ENCODE measurements at places on chromosomes 1 and 21.

GRCh38 chr1:76640092-76640491, 227.2 kb upstream of the ST6GALNAC5 start:
- DNase-seq: no peak

- DNase-seq: no peak
Measured at GRCh38 chr1:111475701-111476100, 1.9 kb downstream of the C1orf162 start.

GRCh38 chr21:40481764-40482163, 365.2 kb downstream of the DSCAM start:
- DNase-seq: no peak

- DNase-seq: no peak
Measured at GRCh38 chr1:24749886-24750285, 4.6 kb downstream of the CLIC4 start.

GRCh38 chr1:53473463-53473862, 14.3 kb downstream of the DMRTB1 start:
- no peak for DNase-seq

DNA sequence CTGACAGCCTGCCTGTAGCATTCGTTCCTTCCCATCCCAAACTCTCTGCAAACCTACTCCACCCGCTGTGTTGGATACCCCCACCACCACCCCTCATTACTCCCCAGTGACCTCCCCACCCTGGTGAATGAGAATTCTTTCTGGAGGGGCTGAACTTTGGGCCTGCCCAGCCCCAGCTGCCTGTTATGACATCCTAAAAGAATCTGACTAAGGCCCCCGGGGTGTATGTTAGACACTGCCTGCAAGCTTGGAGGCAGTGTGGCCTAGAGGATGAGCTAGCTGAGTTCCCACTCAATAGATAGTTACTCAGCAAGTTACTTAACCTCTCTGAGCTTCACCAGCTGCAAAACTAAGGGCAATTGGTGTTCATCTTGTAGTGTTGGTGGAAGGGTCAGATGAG, 110.2 kb upstream of the FGGY start:
- no peak for DNase-seq

GRCh38 chr1:185964946-185965345, 230.8 kb downstream of the HMCN1 start:
- no peak for DNase-seq

DNA sequence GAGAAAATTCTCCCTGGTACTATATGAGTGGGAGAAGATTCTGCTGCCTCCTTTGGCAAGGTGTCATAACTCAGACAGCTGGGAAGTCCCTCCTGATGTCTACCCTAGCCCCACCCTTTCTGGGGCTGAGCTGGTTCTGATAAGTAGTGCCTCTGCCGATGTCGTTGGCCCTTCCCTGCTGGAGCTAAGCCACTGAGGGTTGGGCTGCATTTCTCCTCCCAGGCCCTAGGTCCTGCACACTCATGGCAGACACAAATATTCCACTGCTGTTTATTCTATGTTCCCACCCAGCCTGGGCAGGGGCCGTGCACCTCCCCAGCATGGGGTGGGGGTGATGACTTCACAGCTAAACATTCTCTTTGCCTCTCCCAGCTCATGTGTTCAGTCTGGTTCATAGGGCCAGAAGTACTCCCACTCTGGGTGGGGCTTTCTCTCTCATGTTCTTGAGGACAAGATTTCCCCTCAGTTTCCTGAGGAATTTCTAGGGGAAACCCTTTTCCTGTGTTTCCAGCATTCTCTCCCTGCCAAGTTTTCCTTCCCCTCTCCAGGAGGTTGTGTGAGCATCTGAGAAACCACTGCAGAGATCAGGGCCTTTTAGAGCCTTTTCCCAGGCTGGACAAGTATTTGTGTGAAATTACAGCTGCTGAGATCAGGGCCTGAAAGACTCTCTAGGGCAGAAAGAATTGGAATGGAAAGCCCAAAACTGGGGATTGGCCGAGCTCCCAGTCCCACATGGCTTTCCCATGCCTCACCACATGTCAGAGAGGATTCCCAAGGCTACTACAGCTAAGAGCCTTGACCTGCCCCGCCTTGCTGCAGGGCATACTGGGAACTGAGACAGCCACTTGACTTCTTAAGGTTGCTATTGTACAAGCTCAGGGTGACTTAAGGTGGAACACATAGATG, 66.2 kb downstream of the ATP2B4 start:
- DNase-seq: no peak

DNA sequence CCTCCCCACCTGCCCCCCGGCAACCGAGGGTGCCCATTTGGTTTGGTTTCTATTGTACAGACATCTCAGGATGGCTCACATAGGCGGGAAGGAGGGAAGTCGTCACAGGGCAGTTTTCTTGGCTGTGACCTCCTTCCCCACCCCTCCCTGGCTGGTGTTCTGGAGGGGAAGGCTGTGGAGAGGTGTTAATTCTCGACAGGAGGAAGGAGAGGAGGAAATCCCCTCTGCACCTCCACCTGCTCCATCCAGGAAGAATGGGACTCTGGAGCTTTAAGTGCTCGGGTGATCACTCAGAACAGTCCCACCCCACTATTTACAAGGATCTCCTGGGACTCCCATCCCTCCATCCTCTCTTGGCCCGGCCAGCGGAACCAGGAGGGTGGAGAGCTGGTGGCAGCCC, 7.6 kb downstream of the MEX3A start:
- no peak for DNase-seq

DNA sequence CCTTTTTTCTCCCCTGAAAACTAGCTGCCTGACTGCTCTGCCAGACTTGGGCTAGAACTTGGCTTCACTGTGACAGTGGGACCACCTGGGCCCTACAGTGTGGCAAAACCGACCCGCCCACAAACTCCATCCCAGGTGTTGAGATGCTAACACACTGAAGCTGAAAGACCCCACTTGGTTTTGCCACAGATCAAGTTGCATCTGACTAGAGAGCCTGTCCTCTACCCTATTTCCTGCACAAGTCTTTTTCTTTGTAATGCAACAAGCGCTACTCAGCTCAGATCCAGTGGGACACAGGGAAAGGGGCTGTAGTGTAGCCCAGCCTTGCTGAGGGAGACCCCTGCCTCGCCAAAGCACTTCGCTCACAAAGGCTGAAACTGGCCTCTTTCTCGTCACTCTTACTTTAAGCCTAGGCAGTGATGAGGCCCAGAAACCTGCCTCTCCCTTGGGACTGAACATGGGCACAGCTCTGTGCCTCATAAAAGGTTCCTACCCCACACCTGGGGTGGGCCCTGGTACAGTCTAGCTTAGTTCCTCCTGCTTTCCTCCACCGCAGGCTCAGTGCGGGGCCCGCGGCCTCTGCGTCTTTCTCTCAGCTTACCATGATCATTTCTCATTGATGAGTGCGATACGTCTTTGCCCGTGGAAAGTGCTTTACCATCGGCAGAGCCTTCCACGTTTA, 9.7 kb downstream of the ALPL start:
- no peak for DNase-seq

- DNase-seq: peak; percentile 88
Measured at GRCh38 chr1:32695098-32695904, 7.3 kb downstream of the SYNC start.

GRCh38 chr1:235739124-235739523, 89.5 kb upstream of the GNG4 start:
- peak; percentile 75 for DNase-seq

- DNase-seq: no peak
Measured at GRCh38 chr1:95002164-95002539, 70.6 kb downstream of the ALG14 start.

DNA sequence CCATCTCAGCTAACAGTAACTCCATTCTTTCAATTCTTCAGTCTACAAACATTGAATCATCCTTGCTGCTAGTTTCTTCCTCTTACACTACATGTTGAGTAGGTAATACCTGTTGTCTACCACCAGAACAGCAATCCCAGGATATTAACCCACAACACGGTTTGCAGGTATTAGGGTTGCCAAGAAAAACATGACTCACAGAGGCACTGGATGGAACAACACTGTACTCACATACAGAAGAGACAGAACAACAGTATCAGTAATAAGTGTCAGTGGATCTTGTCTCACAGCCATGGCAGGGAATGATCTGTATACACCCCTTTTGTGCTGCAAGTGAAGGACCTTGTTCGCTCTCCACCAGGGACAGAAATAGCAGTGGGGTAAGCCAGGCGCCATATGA, 212.1 kb downstream of the GPR52 start:
- peak; percentile 9 for DNase-seq

- DNase-seq: no peak
Measured at GRCh38 chr1:71618766-71619530, 538.1 kb upstream of the ZRANB2 start.

- DNase-seq: peak; percentile 94
Measured at GRCh38 chr1:155084722-155085503, 6.3 kb downstream of the EFNA3 start.

DNA sequence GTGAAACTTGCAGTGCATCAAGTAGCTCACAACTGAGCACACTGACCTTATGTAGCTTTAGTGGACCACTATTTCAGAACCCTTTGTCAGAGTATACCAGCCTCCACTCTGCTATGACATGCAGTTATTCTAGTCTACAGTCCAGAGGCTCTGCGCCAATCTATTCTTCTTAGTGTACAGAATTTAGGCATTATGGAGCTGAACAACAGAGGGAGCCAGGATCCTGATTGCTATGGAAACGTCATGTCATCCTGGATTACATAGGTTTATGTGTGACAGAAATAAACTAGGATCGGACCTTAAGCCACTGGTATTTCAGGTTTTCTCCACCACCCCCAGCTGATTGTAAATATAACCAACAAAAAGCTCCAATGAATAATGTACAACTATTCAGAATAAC, 48.1 kb upstream of the EEIG2 start:
- peak; percentile 38 for DNase-seq

GRCh38 chr1:116740746-116741145, 13.5 kb upstream of the CD2 start:
- no peak for DNase-seq

GRCh38 chr1:99660496-99660895, 14.6 kb downstream of the PALMD start:
- DNase-seq: no peak

DNA sequence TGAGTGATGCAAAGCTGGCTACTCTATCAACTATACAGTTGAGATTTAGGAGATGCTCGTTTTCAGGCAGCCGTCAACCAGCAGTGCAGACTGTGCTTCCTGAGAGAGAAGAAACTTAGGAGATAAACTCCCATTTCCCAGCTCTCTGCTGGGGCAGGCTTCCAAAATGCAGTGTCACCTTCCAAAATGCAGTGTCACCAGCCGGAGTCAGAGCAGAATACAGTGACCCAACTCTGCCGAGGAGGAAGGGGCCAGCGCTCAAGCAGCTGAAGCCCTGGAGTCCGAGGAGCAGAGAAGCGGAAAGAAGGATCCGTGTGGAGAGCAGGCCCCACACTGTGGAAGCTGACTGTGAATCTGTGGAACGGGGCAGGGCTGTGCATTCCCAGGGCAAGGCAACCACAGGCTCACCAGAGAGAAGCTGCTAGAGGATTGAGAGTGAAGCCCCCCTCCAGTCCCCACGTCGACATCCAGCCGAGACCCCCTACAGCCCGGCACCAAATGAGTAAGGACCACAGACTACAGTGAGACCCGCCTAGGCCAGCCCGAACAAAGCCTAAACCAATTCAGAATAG, 703 bp upstream of the KRTAP12-1 start:
- DNase-seq: no peak

DNA sequence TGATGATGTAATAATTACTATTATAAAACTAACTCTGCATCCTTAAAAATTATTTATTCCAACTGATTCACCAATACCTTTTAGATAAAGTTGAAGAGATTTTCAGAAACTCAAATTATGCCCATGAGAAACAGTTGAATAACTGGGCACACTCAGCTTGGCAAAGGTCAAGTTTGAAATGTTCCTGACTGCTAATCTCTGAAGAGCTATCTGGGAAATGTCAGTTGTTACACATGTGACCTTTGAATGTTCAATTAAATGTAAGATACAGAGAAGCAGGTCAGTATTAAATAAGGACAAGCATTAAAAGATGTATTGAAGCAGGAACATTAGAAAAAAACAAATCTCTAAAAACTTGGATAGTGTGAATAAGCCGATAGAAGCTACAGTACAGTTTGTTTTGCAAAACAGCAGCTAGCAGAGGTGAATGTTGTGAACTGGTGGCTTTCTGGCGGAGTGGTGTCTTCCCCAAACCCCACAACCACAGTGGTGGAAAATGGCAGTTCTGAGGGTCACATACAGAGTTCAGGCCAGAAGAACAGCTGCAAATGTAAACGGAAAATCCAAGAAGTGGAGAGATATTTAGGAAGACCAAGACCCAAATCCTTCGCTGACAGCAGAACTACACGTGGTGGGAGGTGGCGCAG, 61.9 kb upstream of the SLC5A9 start:
- DNase-seq: no peak

DNA sequence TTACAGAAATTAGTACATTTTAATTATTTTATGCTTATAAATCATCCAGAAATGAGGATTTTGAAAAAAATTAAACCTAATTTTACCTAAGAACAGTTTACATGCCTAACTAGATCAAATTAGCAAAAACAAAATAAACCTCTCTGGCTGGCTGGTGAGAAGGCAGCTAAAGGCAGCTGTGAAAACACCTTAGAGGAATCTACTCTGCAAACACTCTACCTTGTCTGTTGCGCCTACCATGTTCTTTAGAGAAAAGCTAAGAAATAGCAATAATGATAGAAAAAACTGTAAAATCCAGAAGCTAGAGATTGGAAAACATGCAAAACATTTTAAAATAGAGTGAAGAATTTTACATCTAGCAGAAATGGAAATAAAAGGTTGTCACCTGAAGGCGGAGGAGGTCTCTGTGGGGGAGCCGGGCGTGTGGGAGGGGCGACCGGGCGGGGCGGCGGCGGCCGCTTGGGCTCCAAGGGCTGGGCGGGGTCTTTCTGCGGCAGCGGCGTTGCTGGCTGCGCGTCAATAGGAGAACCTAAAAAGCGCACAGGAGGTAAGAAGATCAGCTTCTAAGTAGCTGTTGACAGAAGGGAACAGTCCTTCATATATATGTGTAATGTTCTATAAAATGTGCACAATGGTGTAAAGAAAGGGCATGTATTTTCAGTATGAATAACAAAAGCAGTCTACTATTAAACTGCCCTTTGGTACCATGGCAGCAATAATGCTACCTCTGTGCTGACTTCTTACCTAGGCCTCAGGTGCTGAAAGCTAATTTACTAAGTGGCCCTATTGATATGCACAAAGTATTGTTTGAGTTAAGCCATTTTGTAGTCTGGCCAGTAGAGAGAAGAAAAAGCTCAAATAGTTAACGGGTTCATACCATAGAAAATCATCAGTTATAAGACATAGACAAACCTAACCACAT, 33.3 kb upstream of the CFAP298 start:
- no peak for DNase-seq

- DNase-seq: no peak
Measured at GRCh38 chr1:2170211-2170610, 24.4 kb downstream of the FAAP20 start.

GRCh38 chr1:24027838-24028468, 47.8 kb upstream of the SRSF10 start:
- DNase-seq: peak; percentile 73

Data from T47D (cell line).